ENCODE measurements at places on chromosomes 3 and 15.

DNA sequence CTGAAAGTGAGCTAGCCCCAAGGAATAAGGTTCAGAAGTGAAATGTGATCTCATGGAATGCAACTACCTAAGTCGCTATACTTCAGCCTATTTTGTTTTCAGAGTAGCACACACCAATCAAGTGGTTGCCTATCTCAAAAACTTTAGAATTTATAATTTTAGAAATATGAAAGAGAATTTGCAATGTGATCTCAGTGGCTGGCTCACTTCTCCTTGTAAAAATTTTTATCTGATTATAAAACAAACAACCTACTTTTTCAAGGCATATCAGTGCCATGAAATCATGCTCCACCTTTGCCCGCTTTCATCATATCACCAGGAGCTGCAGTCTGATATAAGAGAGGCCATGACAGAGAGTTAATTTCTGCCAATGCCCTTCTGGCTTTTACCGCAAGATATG, 47.3 kb downstream of the CLDN11 start:
- DNase-seq, result no peak

- DNase-seq, result peak; percentile 89
Observed at GRCh38 chr3:16739541-16740105, 134.4 kb upstream of the DAZL start.

GRCh38 chr15:66390678-66391077, 4.0 kb downstream of the MAP2K1 start:
- no peak for DNase-seq

DNA sequence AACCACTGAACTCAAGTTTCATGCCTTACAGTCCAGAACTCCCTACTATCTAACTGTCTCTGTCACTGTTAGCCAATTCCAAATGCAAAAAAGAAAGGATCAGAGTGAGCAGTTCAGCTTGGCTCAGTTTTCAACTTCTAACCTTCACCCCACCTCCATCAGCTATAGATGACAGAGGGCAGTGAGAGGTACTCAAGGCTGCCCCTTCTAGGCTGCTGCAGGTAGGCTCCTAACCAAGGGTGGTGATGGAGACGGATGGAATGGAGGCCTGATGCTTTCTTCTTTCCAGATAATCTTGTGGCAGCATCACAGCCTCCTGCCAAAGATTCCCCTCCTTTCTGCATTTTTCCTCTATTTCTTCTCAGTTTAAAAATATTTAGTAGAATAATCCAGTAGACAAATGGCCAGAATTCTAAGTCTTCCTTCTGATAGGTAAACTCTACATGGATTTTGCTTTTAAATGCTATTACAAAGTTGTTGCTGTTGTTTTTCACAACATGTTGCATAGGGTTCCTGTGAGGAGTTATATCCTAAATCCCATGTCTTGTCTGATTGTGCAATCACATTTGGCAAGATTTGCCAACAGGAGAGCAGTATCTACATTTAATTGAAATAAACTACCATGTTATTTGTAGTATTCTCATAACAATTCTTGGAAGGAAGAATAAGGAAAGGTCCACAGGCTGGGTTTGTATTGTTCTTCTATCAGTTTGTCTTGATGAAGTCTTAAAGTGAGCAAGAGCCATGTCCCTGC, 301.6 kb upstream of the TRIM42 start:
- no peak for DNase-seq

DNA sequence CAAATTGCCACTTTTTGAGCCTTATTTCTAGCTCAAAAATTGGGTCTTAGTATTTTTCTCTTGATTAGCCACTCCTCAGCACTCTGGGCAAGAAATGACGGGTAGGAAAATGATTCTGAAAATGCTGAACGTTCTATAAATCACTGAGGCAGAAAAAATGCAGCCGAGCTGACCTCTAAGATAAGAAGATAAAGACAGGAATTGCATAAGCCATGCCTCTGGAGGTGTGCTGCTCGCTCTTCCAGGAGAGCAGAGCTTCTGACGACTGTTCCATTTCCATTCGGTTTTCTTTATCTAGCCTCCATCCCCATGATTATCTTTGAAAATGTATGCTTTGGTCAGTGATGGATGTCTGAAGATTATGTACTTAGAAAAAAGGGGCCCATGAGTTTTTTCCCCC, 558.8 kb upstream of the ADAMTS9 start:
- DNase-seq, result no peak

DNA sequence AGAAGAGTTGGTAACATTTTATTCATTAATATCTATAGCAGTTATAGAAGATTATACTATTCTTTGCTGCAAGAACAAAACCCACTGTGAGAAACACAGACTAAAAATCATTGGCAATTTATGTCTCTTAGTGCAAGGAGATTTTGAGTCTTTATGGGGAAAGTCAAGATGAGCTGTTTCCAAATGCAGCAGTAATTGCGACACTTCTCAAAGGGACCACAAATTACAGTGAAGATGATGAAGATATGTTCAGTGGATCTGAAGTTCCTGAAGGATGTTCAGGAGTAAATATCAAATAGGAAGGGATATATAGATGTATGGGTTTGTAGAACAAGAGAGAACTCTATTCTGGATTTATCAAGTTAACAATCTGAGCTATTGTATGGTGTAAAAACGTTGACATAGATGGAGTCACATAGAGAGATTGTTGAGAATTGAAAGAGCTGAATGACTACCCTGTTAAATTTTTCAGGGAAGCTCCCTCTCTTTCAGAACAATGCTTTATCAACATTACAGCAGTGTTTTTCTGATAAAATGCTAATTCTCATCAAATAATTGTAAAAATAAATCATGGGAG, 71.8 kb downstream of the DTWD1 start:
- DNase-seq, result no peak

GRCh38 chr3:9422712-9423424, 25.5 kb downstream of the SETD5 start:
- peak; percentile 98 for DNase-seq

GRCh38 chr3:126939338-126939718, 43.6 kb upstream of the PLXNA1 start:
- DNase-seq, result no peak
